ENCODE measurements at places on chromosomes 7 and 10.

DNA sequence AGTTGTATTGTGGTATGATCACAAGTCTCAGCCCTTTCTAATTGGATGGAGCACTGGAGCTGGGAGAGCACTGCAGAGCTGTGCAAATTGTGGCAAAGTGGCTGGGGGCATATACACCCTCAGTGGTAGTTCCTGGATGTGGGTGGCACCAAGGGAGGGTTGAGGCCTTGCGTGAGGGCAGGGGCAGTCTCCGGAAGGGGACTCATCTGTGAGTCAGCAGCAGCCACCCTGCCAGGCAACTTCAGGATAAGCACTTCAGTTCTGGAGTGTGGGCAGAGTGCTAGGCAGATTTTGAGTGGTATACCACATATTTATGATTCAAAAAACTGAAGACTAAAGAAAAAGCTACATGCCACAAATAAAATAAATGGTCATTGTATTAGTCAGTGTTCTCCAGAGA lies 210.5 kb downstream of the ETV1 start:
- no peak for DNase-seq

GRCh38 chr7:70886547-70886946 lies 245.4 kb upstream of the GALNT17 start:
- DNase-seq = no peak

DNA sequence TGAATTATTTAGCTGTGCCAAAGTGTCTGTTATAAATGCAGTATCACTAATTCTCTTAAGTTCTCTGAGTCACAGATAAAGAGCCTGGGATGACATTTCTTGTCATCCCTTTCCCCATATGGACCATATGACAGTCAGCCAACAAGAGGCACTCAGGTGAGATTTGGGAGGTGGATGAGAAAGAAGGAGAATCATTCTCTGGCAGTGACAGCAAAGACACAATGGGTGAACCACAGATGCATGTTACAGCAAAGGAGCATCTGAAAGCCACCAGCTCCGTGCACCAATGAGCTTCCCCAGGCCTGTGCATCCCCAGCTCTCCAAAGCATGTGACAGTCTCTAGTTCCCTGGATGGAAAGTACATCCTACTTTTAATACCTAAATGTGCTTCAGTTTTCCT lies 10.8 kb downstream of the GIMAP6 start:
- DNase-seq = no peak

- no peak for DNase-seq
These were observed 7.1 kb downstream of the CAMK2G start for GRCh38 chr10:73867126-73867807.

- peak; percentile 32 for DNase-seq
These were observed 90.3 kb downstream of the BTRC start for GRCh38 chr10:101444058-101444898.

- DNase-seq = no peak
These were observed 45.2 kb downstream of the GPR141 start for GRCh38 chr7:37728747-37729146.

- peak; percentile 33 for DNase-seq
These were observed 145.2 kb downstream of the FRMD4A start for GRCh38 chr10:14185316-14186045.

- DNase-seq = no peak
These were observed 213.7 kb downstream of the FOXP2 start for GRCh38 chr7:114628362-114628761.

- no peak for DNase-seq
These were observed 27.3 kb downstream of the SLC18A2 start for GRCh38 chr10:117268258-117268657.

GRCh38 chr10:20110125-20111100 lies 294.2 kb downstream of the PLXDC2 start:
- DNase-seq = no peak

DNA sequence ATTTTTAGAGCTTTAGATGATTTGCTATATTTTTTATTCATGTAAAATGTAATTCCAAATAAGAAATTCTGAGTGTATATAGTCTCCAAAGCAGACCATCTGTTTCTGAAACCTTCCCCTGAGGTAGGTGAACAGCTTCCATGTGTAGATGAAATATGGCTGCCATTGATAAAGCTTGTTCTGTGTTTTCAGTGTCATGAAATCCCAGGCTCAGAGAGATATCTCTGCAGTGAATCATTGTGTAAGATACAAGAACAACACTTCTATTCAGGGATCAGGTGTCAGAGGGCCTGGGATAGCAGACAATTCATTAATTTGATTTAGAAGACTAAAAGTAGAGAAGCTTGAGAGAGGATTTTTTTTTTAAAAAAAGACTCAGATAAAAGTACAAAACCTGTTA lies 29.1 kb downstream of the ACTA2 start:
- DNase-seq = no peak

DNA sequence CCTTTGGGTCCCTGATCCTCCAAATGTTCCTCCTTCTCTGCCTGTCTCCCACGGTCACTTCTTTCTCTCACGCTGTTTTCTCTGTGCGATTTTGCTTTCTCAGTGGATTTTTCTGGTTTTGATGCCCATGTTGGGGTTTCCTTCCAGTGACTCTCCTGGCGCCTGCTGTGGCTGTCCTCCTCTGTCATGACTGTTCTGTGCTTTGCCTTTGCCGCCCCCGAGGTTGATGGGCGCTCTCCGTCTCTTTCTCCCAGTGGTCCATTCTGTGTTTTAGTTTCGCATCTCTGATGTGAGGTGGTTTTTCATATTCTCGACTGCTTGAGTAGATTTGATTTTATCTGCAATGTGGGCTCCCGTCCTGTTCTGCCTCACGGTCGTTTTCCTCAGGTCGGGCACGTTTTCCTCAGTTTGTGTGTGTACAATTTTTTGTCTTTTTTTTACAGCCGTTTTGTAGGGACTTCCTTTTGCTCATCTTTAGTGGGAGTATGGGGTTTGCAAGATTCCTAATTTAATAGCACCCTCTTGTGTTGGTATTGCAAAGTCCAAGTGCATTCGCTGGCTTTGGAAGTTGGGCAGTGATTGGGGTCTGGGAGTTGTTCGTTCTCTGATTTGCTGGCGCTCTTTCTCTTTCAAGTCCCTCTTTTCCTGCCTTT lies 100.0 kb downstream of the INPP5A start:
- DNase-seq = peak; percentile 68

DNA sequence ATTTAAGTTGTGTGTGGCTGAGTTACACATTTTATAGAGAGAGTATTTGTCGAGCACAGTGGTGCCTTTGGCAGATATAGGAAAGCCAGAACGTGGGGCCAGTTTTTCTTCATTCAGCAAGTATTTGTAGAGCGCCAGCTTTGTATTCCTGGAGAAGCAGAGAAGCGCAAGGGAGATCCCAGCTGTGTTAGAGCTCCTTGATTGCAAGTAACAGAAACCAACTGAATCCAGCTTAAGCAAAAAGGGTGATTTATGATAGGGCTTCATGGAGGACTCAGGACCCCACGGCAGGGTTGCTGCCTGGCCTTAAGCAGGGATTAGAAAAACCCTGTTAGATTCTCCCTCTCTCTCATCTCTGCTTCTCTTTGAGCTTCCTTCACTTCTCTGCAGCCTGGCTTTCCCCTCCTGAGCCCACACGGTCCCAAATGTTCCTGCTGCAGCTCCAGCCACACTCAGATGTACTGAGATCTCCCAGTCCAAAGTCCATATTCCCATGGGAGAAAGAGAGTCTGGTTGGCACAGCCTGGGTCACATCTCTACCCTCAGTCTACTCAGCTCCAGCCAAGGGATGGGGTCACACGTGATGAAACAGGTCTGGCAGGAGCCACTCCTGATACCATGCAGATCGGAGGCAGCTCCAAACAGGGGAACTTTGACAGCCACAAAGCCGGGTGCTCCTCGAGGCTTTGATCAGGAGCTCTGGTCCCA lies 16.7 kb downstream of the UBTD1 start:
- no peak for DNase-seq

DNA sequence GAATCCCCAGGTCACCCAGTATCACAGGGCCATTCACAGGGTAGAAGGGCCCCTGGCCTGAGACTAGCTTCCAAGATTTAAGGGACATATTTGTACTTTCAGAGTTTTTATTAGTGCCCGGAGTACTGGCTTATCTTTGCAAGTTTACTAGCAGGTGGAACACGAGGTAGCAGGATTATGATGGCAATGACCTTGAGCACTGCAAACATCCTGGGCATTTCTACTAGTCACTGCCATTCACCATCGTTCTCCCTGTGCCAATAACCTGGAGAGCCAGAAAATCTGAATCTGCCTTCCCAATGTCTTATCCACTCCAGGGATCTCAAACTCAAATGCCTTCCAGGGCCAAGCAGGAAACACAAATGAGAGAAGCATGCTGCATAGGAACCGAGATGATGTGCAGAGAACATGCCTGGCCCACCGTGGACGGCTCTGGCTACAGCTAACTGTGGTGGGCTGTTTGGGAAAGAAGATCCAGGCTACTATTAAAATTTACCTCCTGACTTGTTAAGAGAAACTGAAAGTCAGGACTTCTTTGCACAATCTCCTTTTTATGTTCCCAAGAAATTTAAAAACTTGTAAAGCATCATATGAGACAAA lies 16.7 kb downstream of the FAM53B start:
- no peak for DNase-seq

DNA sequence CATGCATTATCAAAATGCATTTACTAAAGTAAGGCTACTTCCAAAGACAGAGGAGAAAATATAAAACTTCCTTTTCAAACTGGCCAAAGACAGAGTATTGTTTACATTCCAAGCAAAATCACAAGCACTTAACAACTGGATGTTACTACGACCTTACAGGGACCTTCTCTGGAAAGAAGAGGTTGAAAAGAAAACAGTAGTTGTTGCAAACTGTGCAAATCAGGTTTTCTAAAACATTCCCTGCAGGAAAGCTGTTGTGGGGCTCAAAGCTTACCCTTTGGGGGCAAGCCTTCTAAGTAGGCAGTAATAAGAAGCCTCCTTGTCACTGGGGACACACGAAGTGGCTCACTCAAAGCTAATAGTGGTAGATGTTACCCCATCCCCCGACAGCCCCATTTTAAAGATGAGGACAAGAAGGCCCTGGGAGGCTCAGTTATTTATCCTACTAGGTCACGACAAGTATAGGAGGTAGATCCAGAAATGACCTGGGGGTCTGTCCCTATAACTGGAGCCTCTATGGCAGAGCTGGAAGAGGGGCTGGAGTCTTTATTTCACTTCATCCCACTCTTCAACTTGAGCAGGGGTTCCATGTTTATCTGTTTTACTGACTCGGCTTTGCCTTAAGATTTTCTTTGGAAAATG lies 46.6 kb downstream of the ATXN7L1 start:
- DNase-seq = peak; percentile 30

DNA sequence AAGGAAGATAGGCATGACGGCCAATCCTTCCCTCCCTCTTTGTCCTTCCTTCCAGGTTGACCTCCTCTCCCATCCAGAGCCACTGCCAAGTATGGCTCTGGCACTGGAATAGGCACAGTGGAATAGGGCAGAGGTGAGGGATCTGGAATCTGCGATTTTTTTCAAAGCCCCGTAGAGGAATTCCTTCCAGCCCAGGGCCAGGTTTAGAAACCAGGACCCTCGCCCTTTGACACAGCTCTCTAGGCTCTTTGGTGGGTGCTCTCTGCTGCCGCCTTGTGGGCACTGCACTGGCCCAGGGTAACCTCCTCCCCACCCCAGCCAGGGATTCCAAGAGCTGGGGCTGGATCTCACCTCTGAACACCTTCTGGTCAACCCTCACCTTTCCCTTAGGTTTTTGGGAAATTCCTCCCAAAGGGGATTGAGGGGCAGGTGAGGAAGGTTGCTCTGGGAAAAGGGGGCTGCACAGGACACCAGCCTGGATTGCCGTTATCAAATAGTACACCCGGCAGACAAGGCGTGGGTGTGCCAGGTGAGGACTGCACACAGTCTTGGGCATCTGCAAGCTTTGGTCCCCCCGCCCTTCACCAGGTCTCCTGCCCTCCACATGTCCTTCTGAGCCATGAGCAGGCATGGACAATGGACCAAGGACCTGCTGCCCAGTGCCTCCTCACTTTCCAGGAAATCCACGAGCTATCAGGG lies 22.8 kb downstream of the C10orf105 start:
- peak; percentile 23 for DNase-seq

- DNase-seq = no peak
These were observed 30.6 kb upstream of the GPNMB start for GRCh38 chr7:23216021-23216420.

- no peak for DNase-seq
These were observed 49.8 kb upstream of the SEMA3C start for GRCh38 chr7:80968606-80969005.

DNA sequence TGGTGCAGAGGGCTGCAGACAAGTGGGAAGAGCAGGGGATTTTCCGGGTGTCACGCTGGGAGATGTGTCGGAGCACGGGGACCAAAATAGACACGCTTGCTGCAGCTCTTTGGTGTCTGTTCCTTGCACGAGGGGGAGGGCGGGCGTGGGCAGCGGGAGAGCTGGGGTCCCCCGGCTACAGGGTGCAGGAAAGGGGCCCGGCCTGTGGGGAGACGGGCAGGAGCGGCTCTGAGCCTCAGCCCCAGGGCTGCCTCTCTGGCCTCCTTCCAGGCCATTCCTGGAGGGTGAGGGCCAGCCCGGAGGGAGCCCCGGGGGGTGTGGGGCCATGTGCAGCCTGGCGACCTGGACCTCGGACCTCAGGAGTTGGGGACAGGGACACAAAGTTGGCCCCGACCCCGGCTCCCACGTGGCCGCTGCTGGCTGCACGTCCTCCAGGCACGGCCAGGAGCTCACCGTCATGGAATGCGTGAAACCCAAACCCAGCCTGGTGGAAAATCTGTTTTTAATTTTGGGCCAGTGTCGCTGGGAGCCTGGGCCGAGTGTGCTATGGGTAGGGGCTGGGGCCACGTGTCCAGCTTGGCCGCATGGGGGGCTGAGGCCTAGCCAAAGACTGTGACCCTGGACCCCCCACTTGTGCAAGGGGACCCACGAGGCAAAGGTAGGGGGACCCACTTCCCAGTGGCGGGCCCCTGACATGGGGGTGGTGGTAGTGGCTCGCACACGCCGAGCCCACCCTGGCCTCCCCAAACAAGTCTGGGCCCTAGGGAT lies 6.6 kb downstream of the TTYH3 start:
- DNase-seq = no peak

DNA sequence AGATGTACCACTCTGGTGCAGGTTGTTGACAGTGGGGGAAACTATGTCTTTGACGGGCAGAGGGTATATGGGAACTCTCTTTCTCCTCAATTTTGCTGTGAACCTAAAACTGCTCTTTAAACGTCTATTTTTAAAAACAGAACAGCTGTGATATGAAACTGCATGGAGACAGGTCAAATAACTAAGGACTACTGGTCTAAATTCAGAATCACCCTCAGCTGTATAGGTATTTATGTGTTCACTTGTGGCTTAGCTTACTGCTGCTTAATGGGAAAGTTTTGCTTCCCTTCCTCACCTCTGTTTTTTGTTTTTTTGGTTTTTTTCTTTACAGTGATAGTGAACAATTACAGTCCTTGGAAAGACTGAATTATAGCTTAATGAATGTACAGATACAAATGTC lies 86.9 kb upstream of the STRIP2 start:
- DNase-seq = no peak

GRCh38 chr7:66642186-66642585 lies 13.5 kb downstream of the KCTD7 start:
- DNase-seq = no peak
